ENCODE measurements at places on chromosomes 3 and 15. TPM values are rescaled to one million over a fixed set of nuclear protein-coding genes. Genes with fewer than 3 reads are reported as not detected.

GRCh38 chr15:59138243-59138642 lies 33.3 kb downstream of the CCNB2 start:
- peak; percentile 64 for DNase-seq

- no peak for DNase-seq
Observed at GRCh38 chr15:84836844-84837243, 19.7 kb downstream of the ALPK3 start.

- DNase-seq: no peak
Observed at GRCh38 chr3:66037986-66038369, 740 bp downstream of the MAGI1 start.

DNA sequence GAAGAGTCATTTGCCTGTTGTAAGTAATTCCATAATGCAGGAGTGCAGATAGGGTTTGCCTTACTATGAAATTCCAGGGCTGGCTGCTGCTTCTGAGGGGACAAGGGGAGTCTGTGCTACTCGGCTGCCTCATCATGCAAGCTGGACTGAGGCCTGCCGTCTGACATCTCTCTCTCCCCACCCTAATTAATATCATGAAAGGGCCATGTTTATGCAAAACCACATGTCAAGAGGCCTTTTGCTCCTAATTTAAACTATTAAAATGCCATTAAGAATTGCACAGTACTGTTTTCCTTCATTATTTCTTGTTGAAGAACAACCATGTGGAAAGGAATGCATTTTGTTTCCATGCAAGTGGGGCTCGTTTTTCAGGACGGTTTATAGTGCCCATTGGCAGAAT lies 26.3 kb downstream of the CHST2 start:
- no peak for DNase-seq

DNA sequence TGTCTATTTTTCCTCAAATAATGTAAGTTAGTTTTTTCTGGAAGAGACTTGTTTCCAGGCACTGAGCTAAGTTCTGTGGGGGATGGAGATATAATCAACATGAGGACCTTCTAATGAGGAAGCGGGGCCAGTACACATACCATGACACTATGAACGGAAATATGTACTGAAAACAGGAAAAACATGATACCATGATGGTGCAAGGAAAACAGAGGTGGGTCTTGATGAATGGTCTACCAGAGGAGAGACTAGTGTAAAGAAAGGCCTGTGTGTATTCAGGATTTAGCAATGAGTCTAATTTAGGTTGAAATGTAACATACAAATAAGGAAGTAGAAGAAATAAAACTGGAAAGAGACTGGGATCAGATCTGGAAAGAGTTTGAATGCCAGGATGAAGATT lies 38.9 kb upstream of the TPRG1 start:
- DNase-seq: no peak

- no peak for DNase-seq
Observed at GRCh38 chr3:32844914-32845313, 27.1 kb downstream of the TRIM71 start.

DNA sequence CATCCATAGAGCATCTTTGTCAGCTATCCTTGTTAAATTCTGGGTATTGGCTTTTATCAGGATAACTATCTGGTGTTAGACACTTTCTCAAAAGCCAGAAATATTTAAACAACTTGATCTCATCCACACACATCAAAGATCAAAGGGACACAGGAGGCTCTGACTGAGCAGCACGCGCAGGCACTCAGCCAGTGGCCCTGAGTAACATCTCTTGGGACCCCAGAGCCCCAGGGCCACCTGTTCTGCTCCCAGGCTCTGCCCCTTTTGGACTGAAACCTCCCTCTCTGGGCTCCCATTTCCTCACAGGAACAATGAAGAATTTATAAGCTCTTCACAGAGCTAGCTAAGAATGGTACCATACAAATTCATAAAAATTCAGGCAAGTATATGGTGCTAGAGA lies 16.1 kb downstream of the ATP10A start:
- DNase-seq: no peak

DNA sequence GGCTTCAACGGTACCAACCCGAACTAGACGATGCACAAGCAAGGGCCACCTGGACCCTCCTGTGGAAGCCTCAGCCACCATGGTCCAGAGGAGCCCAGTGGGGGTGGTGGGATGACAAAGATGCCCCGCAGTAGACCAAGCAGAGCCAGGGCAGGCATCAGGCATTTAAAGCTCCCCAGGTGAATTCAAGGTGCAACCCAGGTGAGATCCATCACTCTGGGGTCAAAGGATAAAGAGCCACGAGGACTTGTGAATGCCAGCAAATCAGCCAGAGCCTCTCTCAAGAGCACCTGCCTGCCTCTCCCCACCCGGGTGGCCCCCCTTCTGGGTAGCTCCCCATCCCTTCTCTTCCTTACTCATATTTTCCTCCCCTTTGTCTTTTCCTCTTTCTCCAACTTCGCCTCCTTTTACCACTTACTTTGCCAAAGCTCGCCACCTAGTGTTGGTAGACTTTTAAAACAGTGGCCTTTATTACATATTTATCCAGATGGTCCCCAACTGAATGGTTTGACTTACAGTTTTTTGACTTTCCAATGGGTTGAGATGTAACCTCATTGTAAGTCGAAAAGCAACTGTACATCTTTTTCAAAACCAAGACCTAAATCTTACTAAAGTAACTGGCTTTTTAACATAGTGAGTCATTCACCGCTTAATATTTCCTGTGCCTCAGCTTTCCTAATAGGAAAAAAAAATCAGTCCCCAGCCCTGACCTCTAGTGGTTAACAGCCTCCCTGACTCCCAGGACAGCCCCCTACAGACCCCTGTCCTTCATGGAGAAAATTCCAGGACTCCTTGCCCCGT lies 18.8 kb downstream of the PLA2G4F start:
- peak; percentile 66 for DNase-seq

SLC22A14 gene
- total RNA-seq: not detected

MINAR1 gene
- total RNA-seq: 0.93 TPM

Data from endothelial cell of umbilical vein (primary cell).